ENCODE measurements at places on chromosomes 6 and 20.

- DNase-seq = no peak
Observed at GRCh38 chr6:17151888-17152287, 50.0 kb downstream of the STMND1 start.

DNA sequence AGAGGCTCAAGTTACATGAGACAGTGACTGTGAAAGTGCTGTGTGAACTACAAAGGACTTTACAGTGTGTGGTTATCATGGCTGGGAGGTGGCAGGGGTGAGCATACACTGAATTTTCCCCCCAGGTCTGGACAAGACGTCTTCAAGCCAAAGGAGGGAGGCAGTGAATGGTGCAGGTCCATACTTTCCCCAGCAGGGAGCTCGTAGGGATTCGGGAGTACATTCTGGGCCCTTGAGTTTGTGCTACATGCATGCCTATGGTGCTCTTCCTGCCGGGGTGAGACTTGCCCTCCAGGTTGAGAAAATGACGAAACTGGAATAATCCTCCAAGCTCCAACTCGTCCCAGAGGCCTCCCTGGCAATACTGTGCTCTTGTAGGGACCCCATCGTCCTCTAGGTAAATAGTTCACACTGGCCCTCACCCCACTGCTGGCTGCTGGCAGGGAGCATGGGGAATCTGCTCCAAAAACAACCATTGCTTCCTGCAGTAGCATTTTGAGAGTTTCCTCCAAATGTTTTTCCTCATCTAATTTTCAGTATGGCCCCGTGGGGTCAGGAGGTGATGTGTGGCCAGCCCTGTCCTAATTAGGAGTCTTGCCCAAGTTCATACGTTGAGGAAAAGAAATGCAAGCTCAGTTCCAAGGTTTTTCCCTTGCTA, 57.6 kb downstream of the ZNF831 start:
- no peak for DNase-seq

GRCh38 chr6:45969026-45969425, 46.6 kb downstream of the CLIC5 start:
- no peak for DNase-seq

GRCh38 chr6:5541751-5542432, 280.6 kb downstream of the FARS2 start:
- DNase-seq = no peak

- DNase-seq = no peak
Observed at GRCh38 chr6:14059791-14060436, 57.7 kb upstream of the CD83 start.

DNA sequence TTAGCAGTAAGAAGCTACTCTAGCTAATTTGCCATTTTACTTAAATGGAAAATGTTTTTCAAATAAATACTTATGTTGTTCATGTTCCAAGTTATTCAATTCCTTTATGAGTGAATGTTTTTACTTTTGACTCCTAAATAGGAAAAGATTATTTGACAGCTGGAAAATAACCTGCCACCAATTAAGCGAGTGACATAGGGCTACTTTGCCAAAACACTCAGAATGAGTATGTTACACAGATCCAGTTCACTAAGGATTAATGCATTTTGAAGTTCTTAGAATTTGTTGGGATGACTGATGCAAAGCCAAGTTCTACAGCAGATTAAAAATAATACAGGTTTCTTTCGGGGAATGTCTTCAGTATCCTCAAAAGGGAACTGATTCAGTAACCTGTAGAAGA, 144.4 kb downstream of the ADGRG6 start:
- no peak for DNase-seq

DNA sequence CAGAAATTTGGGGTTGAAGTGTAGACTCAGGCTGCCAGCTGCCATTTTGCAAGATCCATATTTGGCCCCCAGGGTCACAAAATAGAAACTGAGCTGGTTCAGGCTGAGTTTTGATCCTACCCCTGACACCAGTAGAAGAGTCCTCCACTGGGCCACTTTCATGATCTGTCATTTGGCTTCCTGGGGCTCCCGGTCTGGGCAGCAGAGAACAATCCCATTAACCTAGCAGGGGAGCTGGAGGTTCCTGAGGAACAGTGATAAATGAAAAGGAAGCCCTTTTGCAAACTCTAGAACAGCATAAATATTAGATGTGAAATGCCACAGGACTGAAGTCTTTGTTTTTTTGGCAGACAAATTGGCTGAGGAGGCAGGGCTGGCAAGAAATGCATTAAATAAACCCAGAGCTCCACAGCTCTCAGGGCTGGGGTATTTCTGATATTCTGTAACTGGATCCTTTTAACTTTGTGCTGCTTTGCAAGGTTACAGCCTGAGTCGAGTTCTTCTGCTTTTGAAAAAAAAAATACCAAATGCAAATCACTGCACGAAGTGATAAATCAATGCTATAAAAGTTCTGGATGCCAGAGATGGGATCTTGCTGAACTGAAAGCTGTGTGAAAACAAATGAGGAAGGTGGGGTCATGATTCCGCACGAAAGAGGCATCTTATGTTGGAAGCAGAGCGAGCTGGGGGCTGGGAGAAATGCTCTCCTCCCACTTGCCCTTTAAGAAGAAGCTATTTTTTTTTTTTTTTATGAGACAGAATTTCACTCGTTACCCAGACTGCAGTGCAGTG, 64.4 kb downstream of the SULF2 start:
- DNase-seq = no peak

- no peak for DNase-seq
Observed at GRCh38 chr20:33655164-33655563, 7.0 kb upstream of the C20orf144 start.

DNA sequence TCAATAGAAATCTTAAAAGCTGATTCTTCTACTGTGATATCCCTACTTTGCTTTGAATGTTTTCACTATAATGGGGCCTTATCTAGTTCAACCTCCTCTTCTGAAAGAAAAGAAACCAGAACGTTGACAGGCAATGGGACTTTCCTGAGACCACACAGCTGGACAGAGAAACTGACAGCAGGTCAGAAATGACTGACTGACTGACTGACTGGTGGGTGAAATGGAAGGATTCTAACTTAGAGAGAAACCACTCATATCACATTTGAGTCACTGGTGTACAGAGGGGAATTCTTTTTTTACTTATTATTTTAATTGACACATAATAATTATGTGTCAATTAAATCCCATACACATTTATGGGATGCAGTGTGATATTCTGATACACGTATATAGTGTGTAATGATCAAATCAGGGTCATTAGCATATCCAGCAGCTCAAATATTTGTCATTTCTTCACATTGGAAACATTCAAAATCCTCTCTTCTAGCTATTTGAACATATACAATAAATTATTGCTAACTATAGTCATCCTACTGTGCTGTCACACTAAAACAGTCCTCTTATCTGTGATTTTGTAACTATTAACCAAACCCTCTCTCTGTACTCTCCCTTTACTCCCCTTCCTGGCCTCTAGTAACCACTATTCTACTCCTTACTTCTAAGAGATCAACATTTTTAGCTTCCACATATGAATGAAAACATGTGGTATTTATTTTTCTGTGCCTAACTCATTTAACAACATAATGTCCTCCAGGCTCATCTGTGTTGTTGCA, 64.8 kb upstream of the NRSN1 start:
- no peak for DNase-seq
